ENCODE measurements at places on chromosomes 3 and 15. TPM values are rescaled to one million over a fixed set of nuclear protein-coding genes. Genes with fewer than 3 reads are reported as not detected.

CCDC80 gene
- 59.3 TPM for total RNA-seq

SHC4 gene
- total RNA-seq = not detected

INSYN1 gene
- 0.58 TPM for total RNA-seq

IL17RB gene
- not detected for total RNA-seq

AGBL1 gene
- total RNA-seq = not detected

DNA sequence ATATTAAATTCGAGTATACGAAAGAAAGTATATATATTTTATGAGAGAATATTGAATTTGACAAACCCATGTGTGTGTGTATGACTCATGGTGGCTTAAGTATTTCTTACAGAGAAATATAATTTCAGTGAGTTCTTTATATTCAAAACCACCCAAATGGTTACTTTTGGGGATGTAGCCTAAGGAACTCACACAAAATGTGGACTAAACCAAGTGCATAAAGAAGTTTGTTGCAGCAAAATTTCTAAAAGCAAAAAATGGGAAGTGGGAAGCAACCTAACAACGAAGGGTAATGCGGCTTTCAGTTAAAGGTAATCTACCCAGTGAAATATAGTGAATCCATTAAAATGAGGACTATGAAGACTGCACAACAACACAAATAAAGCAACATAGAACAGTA lies 277.1 kb downstream of the EDEM1 start:
- H3K36me3 ChIP-seq = no peaks in the 10 kb centered on the region
- no peaks in the 10 kb centered on the region for H3K4me1 ChIP-seq
- DNase-seq = no peak
- H3K27ac ChIP-seq = no peak overlapping the region
- H3K4me3 ChIP-seq = no peak overlapping the region

GRCh38 chr15:60326824-60327654 lies 70.7 kb downstream of the ANXA2 start:
- no peak overlapping the region for H3K27ac ChIP-seq
- no peaks in the 10 kb centered on the region for H3K36me3 ChIP-seq
- no peak overlapping the region for H3K4me3 ChIP-seq
- DNase-seq = peak; percentile 74
- no peaks in the 10 kb centered on the region for H3K4me1 ChIP-seq
- H3K27me3 ChIP-seq = peaks cover 54% of the 10 kb centered on the region

DNA sequence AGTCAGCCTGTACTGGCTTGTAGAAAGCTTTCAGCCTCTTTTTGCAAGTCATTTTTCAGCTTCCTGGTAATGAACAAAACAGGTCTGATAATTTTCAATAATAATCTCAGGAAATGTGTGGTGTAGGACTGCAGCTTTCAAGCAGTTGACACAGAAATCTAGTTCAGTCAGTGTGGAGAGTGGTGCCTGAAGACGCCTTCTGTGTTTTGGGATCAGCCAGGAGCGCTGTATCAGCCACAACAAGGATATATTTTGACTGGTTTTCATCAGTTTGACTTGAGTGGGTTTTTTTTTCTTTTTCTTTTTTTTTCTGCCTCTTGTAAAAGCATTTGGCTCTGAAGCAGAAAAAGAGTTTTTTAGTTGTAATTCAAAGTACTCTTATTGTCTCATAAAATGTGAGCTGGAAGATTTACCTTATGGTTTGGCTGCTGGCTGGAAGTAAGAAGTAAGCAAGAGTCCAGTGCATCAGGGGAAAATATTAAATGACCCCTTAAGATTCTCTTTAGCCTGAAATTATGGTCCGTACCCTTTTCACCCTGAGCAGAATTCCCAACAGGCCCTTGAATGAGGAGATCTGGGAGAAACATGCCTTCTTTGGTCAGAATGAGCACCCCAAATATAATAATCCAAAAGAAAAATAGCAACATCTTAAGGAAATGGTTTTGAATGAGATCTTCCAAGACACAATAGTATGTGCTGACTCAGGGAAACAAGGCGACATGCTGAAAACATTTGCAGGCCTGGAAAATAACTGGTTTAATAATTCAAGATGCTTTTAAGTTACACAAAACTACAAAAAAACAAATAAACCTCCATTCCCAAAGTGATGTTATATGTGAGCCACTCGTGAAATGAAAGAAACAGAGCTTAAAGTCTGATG lies 332.7 kb upstream of the ADAMTS9 start:
- H3K4me3 ChIP-seq = no peak overlapping the region
- no peaks in the 10 kb centered on the region for H3K27me3 ChIP-seq
- DNase-seq = peak; percentile 50
- H3K27ac ChIP-seq = no peak overlapping the region
- no peaks in the 10 kb centered on the region for H3K36me3 ChIP-seq

- DNase-seq = no peak
- no peaks in the 10 kb centered on the region for H3K4me1 ChIP-seq
- peaks cover 2% of the 10 kb centered on the region for H3K27me3 ChIP-seq
- H3K36me3 ChIP-seq = no peaks in the 10 kb centered on the region
These were observed 72.8 kb upstream of the ITGA11 start for GRCh38 chr15:68504681-68505170.

GRCh38 chr3:153897842-153898241 lies 223.3 kb upstream of the ARHGEF26 start:
- H3K4me3 ChIP-seq = no peak overlapping the region
- H3K27ac ChIP-seq = no peak overlapping the region
- no peaks in the 10 kb centered on the region for H3K27me3 ChIP-seq
- H3K4me1 ChIP-seq = no peaks in the 10 kb centered on the region
- DNase-seq = no peak
- H3K36me3 ChIP-seq = no peaks in the 10 kb centered on the region

- H3K27me3 ChIP-seq = no peaks in the 10 kb centered on the region
- no peak overlapping the region for H3K4me3 ChIP-seq
- no peaks in the 10 kb centered on the region for H3K4me1 ChIP-seq
These were observed 72.4 kb downstream of the CRYGS start for GRCh38 chr3:186471771-186472170.

DNA sequence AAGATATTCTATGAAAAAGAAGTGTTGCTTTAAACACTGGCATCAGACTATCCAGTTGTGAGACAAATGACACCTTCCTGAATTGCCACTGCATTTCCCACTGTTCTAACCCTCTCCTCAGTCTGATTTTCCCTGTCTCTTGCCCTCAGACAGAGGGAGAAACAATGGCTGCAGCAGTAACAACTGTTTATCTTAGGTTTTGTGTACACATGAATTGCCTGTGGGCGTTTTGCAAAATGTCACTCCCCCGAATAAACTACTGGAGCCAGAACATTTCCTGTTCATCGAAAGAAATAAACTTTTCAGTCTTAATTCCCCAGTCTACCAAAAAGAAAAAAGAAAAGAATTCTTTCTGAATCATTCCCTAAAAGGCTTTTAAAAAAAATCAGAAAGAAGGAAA lies 155.1 kb downstream of the MAGI1 start:
- peaks cover 15% of the 10 kb centered on the region for H3K4me1 ChIP-seq
- H3K27me3 ChIP-seq = no peaks in the 10 kb centered on the region
- peak; percentile 68 for DNase-seq
- H3K4me3 ChIP-seq = no peak overlapping the region
- H3K27ac ChIP-seq = no peak overlapping the region

Measured in endothelial cell of umbilical vein (primary cell).